NCI-H1417 (cell line): ENCODE measurements at places on chromosomes 6 and 20.

GRCh38 chr20:62304331-62305148, 1.7 kb downstream of the ADRM1 start:
- DNase-seq = no peak

DNA sequence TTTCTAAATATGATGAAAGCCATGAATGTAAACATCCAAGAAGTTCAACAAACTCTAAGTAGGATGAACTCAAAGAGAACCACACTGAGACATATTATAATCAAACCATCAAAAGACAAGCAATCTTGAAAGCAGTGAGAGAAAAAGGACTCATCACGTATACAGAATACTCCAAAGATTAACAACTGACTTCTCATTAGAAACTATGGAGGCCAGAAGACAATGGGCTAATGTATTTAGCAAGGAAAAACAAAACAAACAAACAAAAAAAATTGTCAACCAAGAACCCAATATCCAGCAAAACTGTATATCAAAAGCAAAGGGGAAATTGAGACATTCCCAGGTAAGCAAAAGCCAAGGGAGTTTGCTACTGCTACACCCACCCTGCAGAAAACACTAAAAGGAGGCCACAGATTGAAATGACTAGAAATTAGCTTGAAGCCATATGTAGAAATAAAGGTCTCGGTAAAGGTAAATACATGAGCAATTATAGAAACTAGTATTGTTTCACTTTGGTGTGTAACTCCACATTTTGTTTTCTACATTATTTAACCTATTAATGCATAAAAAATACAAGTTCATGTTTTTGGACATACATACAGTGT, 301.1 kb upstream of the QKI start:
- DNase-seq = no peak

- DNase-seq = no peak
Observed at GRCh38 chr20:47971058-47971791, 185.9 kb upstream of the SULF2 start.

- DNase-seq = no peak
Observed at GRCh38 chr6:122153557-122153956, 245.9 kb upstream of the HSF2 start.

GRCh38 chr20:21719592-21720214, 14.2 kb downstream of the PAX1 start:
- DNase-seq = peak; percentile 83

- DNase-seq = no peak
Observed at GRCh38 chr6:162620073-162620472, 107.5 kb downstream of the PRKN start.

DNA sequence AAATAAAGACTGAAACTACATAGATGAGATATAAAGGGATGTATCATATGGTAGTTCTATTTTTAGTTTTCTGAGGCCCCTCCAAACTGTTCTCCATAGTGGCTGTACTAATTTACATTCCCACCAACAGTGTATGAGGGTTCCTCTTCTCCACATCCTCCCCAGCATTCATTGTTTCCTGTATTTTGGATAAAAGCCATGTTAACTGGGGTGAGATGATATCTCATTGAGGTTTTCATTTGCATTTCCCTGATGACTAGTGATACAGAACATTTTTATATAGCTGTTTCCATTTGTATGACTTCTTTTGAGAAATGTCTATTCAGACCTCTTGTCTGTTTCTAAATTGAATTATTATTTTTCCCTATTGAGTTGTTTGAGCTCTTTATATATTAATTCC, 229.3 kb downstream of the RFPL4B start:
- no peak for DNase-seq

DNA sequence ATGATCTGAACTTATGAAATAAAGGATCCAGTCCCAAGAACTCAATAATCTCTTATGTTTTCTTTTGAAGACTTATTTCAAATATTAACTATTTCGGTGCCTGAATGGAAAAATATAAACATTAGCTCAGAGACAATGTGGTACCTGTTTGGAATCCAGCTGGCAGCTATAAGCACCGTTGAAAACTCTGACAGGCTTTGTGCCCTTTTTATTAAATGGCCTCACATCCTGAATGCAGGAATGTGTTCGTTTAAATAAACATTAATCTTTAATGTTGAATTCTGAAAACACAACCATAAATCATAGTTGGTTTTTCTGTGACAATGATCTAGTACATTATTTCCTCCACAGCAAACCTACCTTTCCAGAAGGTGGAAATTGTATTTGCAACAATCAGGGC, 4.4 kb upstream of the KIAA0319 start:
- DNase-seq = no peak

- DNase-seq = no peak
Observed at GRCh38 chr20:17808357-17808756, 108.6 kb downstream of the BANF2 start.

DNA sequence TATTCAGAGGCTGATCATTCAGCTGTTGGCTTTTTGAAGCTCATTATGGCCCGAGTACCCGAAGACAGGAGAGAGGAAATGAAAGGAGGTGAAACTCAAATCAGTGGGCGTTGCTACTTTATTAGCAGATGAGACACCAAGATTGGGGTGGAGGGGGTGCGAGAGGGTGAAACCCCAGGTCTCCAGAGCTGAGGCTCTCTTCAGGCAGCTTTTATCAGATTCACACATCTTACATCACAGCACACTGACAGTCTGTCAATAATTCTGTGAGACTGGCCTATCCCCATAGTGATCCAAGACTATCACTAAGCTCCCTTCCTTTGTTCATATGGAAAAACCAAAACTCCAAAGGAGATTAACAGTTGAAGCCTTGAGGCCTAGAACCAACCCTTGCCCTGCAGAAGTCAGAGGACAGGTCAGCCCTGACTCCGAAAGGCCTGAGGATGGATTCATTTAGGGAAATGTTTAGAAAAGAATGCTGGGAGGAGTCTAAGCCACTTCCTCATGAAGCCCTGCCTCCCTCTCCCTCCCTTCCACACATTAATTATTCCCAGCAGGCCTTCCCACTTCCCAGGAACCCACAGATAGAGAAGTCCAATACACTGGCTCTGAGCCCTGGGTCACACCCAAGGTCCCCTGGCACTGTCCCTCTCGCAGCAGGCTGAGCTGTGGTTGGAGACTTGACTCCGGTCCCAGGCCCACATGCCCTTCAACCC, 23.2 kb downstream of the TRERF1 start:
- DNase-seq = no peak

DNA sequence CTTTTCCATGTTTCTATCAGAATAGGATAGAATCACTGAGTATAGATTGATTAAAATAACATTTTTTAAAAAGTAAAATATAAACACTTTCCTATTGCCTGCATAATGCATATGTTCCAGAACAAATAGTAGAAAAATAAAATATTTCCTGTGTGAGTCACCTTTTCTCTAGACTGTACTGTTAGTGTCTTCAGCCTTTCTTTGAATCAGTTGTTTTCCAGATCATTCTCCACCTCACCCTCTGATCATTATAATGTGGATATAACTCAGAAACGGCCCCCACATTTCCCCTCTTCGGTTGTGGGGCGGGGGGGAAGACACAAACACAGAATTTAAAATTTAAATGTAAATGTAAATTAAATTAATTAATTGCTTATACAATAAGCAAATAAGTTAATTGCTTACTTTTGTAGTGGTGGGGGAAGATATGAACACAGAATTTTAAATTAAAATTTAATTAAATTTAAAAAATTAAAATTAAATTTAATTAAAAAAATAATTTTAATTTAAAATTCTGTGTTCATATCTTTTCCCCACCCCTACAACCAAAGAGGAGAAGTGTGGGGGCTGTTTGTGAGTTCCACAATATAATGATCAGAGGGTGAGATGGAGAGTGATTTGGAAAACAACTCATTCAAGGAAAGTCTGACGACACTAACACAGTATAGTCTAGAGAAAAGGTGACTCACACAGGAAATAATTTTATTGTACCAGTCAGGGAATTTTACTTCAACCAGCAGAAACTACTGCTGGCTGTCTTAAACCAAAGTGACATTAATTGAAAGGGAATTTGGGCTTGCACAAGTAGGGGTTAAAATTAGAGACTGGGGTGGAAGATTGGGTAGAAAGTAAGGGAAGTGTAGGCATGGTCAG, 37.1 kb upstream of the PROKR2 start:
- DNase-seq = no peak
